Fibroblast of skin of left quadriceps (primary cell): ENCODE measurements at places on chromosomes 6 and 20.

DNA sequence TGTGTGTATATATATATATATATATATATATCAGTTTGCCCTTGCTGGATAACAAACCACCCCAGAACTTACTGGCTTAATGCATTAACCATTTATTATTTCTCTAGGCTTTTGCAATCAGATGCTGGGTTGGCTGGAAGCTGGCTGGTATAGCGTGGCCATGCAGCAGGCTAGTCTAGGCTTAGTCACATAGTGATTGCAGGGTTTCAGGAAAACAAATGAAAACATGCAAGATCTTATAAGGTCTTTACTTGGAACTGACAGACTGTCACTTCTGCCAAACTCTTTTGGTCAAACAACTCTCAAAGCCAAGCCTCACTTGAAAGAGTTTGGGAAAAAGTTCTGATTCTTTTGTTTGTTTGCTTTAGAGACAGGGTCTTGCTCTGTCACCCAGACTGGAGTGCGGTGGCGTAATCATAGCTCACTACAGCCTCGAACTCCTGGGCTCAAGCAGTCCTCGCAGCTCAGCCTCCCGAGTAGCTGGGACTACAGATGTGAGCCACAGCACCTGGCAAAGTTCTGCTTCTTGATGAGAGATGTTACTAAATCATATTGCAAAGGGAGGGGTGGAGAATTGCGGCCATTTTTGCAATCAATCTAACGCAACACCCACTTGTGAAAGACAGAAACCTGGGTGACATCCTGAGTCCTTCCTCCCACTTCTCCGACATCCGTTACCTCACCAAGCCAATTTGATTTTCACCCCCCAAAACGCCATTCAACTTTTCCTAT is 74.6 kb upstream of the RNF24 start:
- no peak for DNase-seq

GRCh38 chr6:17601386-17601703 is 1.2 kb downstream of the FAM8A1 start:
- DNase-seq: no peak

DNA sequence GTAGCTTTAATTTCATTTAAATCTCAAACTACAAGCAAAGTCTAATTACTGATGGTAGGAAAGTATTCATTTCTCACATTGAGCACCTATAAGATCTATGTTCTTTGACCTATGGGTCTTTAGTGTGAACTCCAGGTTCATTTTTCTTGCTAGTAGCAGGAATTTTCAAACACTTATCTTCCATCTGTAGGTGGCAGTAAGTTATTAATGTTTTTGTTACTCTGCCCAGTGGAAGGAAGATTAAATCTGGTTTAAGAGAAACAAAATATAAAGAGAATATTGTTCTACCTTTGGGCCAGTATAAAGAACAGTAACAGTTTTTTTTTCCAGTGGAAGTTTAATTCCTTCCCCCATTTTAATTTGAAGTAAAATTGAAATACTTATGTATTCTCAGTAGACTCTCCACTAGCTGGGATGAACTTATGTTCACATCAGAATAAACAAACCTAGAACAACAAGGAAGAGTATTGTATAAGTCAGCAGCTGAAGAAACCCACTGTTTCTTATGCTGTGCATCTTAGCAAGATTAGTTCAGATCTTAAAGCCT is 328.2 kb downstream of the PHF3 start:
- no peak for DNase-seq

- no peak for DNase-seq
Observed at GRCh38 chr6:43144879-43145278, 26.2 kb upstream of the SRF start.

DNA sequence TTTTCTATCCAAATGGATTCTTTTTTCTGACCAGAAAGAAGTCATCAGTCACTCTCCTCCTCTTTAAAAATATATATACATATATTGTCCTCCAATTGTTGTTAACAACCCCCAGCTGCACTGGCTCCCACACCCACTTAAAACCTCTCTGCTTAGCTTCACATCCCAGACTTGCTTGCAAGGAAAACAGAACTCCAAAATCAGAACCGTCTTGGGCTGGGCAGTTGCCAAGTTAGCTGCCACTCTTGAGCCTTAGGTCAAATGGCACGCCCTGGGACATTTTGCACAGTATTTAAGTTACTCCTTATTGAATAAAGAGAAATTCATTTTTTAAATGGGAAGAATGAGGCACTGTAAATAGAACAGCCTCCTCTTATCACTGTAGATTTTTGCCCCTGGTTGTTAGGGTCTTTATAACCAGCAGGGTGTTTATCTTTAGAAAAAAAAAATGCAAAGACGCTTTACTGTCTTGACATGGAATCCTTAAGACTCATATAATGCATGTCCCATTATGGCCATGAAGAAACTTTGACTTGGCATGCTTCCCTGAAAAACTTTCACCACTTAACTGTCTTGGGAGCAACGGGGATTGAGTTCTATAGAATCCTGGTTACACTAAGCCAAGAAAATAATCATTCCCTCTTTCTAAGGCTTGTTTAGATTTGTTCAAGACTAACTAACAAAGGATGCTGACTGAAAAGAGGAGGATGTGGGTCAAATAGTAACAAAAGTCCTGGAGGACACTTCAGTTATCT is 204.5 kb downstream of the ISM1 start:
- DNase-seq: peak; percentile 8

DNA sequence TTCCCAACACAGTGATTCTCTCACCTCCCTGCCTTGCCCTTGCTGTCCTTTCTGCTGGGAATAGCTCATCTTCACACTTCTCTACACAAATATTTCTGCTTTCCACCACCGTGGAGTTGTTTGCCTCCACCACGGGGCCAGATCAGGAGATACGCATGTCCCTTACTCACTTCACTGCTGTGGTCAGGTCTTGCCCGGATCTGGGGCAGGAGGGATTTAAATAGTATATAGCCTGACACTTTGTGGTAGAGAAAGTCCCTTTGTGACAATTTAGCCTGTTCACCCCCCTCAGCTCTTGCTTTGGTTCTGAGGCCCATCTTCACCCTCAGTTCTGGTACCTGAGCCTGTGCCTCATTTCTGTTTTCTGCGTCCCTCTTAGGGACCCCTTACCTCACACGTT is 92.6 kb upstream of the PREP start:
- DNase-seq: no peak

GRCh38 chr6:47677381-47678100 is 20.8 kb upstream of the ADGRF4 start:
- DNase-seq: no peak

DNA sequence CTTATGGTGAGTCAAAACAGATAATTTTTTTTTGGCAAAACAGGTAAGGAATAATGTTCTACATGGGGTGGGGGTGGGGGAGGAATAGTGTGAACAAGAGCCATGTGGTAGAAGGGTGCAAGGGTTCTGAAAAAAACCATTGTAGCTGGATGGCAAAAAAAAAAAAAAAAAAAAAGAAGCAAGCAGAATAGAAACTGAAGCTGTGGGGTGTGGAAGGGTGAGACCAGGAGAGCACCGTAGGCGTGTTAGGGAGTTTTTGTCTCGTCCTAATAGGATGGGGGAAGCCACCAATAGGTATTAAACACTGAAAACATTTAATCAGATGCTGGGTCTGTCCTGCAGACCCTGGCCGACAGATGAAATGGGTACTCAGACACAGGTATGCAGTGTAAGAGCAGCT is 110.1 kb downstream of the ADTRP start:
- DNase-seq: no peak

DNA sequence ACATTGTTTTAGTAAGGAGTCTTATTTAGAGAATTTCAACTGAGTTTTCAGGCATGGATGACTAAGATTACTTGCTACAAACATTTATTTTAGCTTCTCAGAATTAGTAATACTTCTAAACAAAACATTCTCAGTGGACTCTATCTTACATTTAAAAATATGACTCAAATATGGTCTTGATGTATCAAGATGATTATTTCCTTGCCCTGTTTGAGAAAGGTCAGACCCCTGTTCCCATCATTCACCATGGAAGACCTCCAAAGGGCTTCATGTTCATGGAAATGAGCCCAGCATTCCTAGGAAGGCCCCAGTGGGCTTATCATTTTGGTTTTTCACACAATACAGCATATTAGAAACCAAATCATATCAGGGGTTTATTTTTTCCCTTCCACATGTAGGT is 24.6 kb upstream of the TRPC4AP start:
- no peak for DNase-seq

GRCh38 chr6:11215773-11216172 is 16.7 kb downstream of the NEDD9 start:
- DNase-seq: no peak

DNA sequence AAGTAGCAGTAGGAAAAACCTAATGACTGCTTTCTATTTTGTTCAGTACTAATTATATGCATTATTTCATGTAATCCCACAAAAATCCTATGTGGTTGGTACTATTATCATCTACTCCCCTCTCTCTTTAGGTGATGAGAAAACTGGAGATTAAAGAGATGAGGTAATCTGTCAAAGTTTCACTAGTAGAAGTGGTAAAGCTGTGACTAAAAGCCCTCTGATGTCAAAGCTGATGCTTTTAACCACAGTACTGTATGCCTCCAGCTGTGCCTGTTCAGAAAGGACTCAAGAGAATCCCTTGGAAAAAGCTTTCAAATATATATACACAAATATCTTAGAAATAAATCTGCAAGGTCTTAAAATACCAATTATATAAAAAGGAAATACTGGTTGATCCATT is 38.0 kb downstream of the PHIP start:
- DNase-seq: no peak

GRCh38 chr6:145139140-145139850 is 596.0 kb downstream of the EPM2A start:
- no peak for DNase-seq

DNA sequence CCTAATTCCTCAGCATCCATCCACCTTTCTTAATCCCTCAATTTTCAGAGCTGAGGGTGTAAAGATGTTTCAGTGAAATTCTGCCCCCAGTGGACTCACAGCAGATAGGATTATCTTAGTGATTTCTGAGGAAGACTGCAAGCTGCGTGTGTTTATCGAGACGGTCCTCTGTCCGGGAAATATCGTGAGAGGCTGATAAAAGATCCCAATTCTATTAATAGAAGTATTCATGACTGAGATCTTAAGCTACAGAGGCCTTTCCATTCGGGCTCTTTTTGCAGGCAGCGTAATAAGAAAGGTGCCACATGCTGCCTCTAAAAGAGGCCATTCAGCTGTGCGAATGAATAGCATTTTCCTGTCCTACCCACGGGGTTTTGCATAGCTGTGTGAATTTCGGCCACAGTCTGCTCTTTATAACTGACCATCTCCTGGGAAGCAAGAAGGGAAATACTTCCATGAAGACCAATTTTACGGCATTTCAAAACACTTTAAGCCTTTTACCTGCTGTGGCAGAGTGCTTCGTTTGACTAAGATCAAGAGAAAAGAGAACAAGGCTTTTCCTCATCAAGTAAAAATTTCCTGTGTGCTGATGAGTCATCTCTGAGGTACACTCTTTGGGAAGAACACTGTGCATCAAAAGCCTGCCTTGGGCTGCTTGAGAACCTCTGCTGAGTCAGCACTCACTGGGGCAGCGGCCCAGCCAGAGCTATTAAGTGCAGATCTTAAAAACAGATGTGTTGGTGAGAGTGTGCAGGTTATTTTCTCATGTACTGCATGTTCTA is 208.8 kb downstream of the ARHGAP18 start:
- DNase-seq: peak; percentile 91

GRCh38 chr6:55669028-55669427 is 90.0 kb upstream of the HMGCLL1 start:
- no peak for DNase-seq

- DNase-seq: no peak
Observed at GRCh38 chr20:1784586-1784985, 110.6 kb upstream of the SIRPA start.

DNA sequence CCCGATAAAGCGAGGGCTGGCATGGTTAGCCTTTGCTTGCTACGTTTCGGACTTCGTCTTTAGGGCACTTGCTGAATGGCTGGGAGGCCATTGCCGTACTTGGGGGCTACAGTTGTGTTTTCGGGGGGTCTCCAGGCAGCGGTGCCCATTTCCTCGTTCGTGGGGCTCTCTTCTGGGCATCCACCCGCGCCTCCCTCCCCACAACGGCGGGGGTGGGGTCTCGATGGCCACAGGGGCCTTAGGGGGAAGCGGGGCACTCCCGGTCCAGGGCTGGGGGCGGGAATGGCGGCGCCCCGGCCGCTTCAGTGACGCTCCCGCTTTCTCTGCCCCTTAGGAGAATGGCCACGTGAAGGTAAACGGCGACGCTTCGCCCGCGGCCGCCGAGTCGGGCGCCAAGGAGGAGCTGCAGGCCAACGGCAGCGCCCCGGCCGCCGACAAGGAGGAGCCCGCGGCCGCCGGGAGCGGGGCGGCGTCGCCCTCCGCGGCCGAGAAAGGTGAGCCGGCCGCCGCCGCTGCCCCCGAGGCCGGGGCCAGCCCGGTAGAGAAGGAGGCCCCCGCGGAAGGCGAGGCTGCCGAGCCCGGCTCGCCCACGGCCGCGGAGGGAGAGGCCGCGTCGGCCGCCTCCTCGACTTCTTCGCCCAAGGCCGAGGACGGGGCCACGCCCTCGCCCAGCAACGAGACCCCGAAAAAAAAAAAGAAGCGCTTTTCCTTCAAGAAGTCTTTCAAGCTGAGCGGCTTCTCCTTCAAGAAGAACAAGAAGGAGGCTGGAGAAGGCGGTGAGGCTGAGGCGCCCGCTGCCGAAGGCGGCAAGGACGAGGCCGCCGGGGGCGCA is 2.4 kb downstream of the MARCKS start:
- DNase-seq: no peak

GRCh38 chr6:15246666-15247499 is 1.0 kb downstream of the JARID2 start:
- no peak for DNase-seq

GRCh38 chr20:17635332-17636244 is 46.5 kb downstream of the RRBP1 start:
- DNase-seq: no peak

DNA sequence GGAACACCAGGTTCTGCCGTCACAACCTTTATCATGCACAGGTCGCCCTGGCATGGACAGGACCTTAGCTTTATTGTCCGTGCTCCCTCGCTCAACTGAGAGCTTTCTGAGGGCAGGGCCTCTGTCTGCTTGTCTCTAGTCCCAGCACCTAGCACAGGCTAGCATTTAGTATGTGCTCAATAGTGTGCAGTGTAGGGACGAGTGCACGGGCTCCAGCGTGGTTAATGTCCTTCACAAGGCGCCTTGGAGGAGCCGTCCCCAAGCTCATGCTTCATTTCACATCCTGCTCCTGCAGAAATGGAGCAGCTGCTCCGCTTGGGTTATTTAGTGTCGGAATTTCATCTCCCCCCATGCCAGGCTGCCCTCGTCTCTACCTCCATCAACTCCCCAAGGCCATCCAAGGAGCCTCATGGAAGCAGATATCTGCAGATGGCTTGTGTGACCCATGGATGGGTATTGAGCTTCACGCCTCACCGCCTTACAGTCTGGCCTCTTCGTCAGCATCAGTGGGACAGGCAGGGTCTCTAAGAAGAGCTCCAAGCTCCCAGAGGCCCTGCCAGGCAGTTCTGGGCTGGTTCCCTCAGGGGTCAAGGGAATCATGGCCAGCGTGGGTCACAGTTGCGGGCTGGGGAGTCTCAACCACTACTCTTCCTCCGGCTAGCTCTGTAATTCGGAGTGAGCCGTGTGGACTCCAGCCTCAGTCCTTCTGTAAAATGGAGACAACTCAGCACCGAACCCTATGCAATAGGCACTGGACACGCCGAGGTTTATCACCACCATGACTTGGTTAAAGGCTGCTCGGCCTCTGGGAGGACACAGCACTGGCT is 60.8 kb upstream of the APCDD1L start:
- DNase-seq: no peak

GRCh38 chr6:119060255-119060907 is 18.1 kb downstream of the FAM184A start:
- no peak for DNase-seq

GRCh38 chr6:151009576-151009975 is 144.1 kb downstream of the MTHFD1L start:
- DNase-seq: no peak

- DNase-seq: peak; percentile 82
Observed at GRCh38 chr6:14747881-14748520, 497.9 kb upstream of the JARID2 start.

- no peak for DNase-seq
Observed at GRCh38 chr6:96787846-96788580, 49.3 kb downstream of the GPR63 start.
